ENCODE measurements at places on chromosomes 7 and 10.
A peak's percentile ranks its signal among the peaks of the same experiment; 100 is the strongest.

- DNase-seq = no peak
Observed at GRCh38 chr10:21497177-21497807, 28.2 kb downstream of the SKIDA1 start.

DNA sequence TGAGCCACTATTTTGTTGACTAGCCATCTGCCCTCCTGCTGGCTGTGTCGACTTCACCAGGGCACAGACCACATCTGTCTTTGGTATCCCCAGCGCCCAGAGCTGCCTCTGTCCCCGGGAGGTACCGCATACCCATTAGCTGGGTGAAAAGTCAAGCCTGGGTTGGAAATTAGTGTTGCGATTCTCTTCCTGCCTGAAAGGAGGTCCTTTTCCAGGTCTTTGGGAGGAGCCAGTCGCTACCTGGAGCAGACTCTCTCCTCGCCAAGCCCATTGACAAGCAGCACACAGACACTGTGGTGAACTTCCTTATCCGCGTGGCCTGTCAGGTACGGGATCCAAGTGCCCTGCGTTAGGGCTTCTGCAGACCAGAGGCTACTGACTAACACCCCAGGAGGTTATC, 79.4 kb downstream of the TRRAP start:
- DNase-seq = no peak

DNA sequence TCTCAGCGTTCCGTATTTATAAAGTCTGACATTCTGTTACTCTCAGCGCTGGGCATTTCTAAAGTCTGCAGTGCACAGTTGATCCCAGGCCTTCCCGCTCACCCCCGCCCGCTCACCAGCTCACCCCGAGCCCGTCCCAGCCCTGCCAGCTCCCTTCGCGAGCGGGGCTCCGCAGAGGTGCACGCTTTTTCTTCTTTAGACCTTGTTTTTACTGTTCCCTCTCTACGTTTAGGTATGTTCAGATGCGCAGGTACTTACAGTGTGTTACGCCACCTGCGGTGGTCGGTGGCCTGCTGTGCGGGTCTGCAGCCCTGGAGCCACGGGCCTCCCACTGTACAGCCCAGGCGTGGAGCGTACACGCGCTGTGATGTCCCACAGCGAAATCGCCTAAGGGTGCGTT, 28.8 kb downstream of the NKX6-2 start:
- DNase-seq = no peak

GRCh38 chr7:14761510-14762296, 140.8 kb downstream of the DGKB start:
- DNase-seq = no peak

DNA sequence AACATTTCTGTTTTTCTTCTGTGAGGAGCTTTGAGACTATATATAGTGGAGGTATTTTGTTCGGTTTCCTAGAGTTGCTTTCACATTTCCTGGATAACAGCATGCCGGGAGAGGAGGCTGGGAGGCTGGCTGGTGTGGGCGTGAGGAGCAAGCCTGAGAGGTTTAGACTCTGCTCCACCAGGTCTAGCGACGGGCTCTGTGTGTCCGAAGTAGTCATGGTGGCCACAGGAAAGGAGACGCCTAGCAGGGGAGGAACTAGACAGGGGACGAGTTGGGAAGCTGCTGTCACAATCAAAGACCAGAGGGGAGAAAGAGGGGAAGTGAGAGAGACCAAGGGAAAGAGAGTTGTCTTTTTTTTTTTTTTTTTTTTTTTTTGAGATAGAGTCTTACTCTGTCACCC, 19.6 kb downstream of the PTPRE start:
- no peak for DNase-seq

DNA sequence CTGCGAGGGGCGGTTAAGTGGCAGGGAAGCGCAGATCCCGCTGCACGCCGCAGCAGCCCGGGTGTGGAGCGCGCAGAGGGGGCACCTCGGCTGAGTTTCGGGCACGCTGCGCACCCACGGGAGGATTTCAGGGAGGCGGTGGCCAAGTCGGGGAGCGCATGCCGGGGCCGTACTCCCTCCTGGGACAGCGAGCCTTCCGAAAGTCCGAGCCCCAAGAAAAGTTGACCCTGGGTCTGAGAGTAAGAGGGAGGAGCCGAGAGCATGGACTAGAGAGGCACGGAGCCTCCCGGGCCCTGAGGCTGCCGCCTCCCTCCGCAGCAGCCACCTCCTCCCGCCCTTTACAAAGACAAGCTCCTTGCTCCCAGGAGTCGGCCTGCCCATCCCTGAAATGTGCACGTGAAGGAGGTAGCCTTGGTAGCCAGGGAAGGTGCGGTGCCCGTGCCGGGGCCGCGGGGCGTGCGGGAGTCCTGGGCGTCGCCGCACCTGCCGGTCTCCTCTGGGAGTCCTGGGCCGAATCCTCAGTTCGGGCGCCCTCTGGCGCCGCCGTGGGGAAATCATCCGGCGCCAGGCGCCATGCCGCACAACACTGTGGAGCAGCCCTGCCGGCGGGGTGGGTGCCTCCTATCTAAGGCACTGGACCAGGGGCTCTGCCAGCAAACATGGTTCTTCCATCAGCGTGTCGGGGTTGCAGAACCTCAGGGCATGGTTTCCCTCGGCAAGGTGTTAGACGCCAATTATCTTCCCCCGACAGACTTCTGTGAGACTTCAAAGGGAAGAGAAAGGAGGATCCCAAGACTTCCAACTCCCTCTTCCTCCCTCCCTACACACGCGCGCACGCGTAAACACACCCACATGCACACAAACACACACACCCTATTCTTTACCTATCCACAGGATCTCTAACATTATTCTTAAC, 104.0 kb downstream of the TRIL start:
- DNase-seq = peak; percentile 19

- DNase-seq = no peak
Observed at GRCh38 chr10:114172776-114173602, 1.0 kb downstream of the CCDC186 start.

GRCh38 chr10:7151538-7151937, 259.3 kb downstream of the SFMBT2 start:
- DNase-seq = no peak

DNA sequence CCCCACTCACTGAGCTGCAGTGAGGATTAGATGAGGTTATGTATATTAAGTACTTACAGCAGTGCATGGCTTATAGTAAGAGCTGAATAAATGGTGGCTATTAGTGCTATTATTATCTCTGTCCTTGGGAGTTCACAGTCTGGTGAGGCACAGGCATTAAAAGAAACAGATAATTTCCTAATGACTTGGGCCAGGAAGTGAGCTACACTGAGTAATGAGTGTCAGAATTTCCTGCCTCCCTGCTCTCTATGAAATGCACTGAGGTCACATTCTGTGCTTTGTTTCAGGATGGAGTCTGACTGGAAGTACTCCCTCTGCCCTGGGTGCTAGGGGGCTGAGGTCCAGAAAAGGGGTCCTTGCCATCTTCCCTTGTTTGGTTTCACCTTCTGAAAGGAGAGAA, 48.7 kb upstream of the LOXL4 start:
- DNase-seq = no peak

- DNase-seq = no peak
Observed at GRCh38 chr7:155234950-155235789, 62.5 kb upstream of the INSIG1 start.

GRCh38 chr7:84230491-84230890, 35.9 kb upstream of the SEMA3A start:
- DNase-seq = no peak

DNA sequence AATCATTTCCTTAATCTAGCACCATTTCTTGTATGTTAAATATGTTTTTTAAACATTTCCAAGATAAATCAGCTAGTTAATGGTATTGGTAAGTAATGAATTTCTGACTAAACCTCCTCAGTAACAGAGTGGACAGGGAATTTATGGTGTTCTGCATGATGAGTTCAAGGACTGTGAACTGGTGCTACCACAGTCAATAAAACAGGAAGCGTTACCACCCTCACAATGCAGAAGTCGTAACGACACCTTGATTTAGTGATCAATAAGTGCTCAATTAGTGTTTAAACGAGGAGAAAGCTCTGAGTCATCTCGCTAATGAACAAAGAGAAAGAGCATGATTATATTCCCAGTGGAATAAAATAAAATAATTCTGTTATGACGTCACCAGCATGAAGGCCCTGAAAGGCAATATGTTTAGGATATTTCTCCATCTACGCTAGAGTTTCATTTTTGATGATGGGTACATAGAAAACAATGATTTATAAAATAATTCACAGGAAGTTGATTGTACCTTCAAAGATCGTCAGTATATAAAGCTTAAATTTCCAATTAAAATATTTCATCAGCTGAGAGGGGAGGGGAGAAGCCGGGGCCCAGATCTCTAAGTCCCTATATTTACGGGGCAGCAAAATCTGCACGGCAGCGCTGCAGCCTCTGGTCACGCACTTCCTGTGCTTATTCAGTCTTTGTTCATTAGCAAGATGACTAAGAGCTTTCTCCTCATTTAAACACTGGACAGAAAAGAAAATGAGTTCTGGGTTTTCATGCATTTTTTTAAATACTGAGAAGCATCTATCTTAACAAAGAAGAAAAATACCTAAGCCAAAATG, 400.5 kb downstream of the PTPRN2 start:
- DNase-seq = no peak

DNA sequence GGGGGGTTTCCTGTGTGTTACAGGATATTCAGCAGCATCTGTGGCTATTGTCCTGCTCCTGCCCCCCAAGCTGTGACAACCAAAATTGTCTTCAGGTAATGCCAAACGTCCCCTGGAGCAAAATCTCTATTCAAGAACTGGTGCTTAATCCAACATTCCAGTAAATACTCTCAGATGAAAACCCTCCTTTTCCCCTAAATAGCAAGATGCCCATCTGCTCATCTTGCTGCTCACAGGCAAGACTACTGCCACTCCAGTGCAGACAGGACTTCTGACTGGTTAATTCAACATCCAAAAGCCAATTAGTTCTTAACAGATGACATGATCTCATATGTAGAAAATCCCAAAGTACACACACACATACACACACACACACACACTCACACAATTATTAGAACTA, 20.5 kb upstream of the JAZF1 start:
- DNase-seq = no peak

- no peak for DNase-seq
Observed at GRCh38 chr10:12443026-12443425, 93.7 kb downstream of the CAMK1D start.

- no peak for DNase-seq
Observed at GRCh38 chr10:11112718-11113117, 95.0 kb downstream of the CELF2 start.

DNA sequence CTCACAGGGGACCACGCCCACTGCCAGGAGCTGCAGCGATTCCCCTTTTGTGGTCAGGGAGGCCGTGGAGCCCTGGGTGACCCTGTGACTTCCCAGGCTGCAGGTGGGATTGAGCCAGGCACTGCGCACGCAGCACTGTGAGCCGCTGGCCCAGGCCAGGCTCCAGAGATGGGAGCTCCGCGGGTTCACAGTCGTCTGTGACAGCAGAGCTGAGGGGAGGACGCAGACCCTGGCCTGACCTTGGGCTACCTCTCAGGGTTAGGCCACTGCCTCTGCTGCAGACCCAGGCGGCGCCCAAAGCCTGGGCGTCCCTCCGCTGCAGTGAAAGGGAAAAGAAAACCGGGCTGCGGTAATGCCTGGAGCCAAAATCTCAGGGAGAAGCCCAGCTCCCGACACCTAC, 107.5 kb upstream of the GPR26 start:
- DNase-seq = no peak

- DNase-seq = no peak
Observed at GRCh38 chr10:63539994-63540393, 18.8 kb downstream of the REEP3 start.

DNA sequence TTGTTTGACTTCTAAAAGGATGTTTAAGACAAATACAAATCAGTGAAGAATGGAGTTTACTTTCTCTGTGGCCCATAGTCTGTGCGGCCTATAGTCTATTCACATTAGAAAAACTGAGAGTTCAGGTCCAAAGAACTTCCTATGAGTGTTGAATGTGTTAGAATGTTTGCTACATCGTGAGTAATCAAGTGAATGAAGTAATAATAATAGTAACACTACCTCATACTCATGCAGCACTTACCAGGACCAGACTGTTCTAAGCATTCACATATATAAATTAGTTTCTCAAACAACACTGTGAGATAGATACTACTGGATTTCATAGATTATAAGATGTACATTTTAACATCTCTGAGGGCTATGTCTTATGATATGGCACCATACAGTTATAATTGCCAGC, 70.4 kb downstream of the RALA start:
- DNase-seq = no peak

DNA sequence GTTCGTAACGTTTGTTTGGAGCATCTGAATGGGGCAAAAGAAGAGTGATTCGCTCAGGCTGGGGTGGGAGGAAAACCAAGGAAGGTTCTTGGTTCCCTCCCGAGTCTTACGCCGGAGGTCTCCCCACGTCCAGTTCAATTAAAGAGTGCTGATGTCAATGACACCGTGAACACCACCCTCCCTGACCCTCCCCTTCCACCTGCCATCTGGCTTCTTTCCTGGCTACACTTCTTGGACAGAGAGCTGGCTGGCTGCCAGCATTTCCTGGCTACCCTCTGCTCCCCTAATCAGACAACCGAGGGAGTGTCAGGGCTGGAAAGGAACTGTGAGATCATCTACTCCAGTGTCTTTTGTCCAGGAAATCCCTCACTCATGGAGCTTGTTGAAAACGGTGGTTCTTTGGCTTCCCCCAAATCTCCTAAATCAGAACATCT, 24.1 kb upstream of the FFAR4 start:
- no peak for DNase-seq

- no peak for DNase-seq
Observed at GRCh38 chr7:82578430-82578829, 134.9 kb upstream of the CACNA2D1 start.

- no peak for DNase-seq
Observed at GRCh38 chr7:32219416-32219815, 149.2 kb upstream of the PDE1C start.

GRCh38 chr10:129945941-129946760, 17.9 kb downstream of the EBF3 start:
- no peak for DNase-seq

- DNase-seq = no peak
Observed at GRCh38 chr10:102281102-102281487, 35.8 kb downstream of the GBF1 start.

DNA sequence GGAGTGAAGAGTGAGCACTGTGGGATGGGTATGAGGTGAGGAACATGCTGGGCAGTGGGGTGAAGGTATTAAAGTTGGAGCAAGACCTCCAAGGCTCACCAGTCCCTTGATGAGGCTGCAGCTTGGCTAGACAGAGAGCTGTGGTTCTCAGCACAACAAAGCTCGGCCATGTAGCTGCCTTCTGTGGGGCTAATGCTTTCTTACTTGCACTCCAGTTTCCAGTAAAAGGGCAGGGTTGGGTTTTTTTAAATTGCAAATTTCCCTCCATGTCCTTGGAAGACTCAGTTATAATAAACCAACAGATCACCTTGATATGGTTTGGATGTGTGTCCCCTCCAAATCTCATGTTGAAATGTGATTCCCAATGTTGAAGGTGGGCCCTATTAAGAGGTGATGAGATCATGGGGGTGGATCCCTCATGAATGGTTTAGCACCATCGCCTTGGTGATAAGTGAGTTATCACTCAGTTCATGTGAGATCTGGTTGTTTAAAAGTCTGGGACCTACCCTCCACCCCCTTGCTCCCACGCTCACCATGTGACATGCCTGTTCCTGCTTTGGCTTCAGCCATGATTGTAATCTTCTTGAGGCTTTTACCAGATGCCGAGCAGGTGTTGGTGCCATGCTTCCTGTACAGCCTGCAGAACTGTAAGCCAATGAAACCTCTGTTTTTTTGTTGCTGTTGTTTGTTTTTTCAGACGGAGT, 55.9 kb downstream of the ATXN7L1 start:
- no peak for DNase-seq
